Sigmoid colon (tissue), 7 donors: ENCODE measurements at places on chromosomes 1 and 21. TPM values are rescaled to one million over a fixed set of nuclear protein-coding genes. Genes with fewer than 3 reads are reported as not detected.

SLFNL1 gene
- 0.28 TPM for total RNA-seq

OR6N1 gene
- total RNA-seq, result not detected

SAMSN1 gene
- 4.7 TPM for total RNA-seq

DAB1 gene
- 0.68 TPM for total RNA-seq

PLCH2 gene
- total RNA-seq, result 0.54 TPM

PFKFB2 gene
- 5.6 TPM for total RNA-seq

KRTAP19-3 gene
- not detected for total RNA-seq

BNIPL gene
- not detected for total RNA-seq

OR14K1 gene
- total RNA-seq, result 0.99 TPM

ZYG11A gene
- not detected for total RNA-seq

OXCT2 gene
- 0.99 TPM for total RNA-seq

IRF6 gene
- 1.1 TPM for total RNA-seq

HPDL gene
- total RNA-seq, result not detected

SNX27 gene
- 59.0 TPM for total RNA-seq

FALEC gene
- total RNA-seq, result not detected

SCNM1 gene
- total RNA-seq, result 24.2 TPM
